Endodermal cell (in vitro differentiated cells): ENCODE measurements at places on chromosomes 4 and X. TPM values are rescaled to one million over a fixed set of nuclear protein-coding genes. Genes with fewer than 3 reads are reported as not detected.

The ANXA3 gene
- total RNA-seq, result 43.9 and 49.6 TPM in 2 replicates

The AKAP14 gene
- total RNA-seq, result not detected in 3 replicates

The AVPR2 gene
- total RNA-seq, result not detected in 3 replicates

The GAB1 gene
- total RNA-seq, result 28.3 and 28.8 TPM in 2 replicates

The FGB gene
- not detected in 2 replicates for total RNA-seq

The ZFYVE28 gene
- total RNA-seq, result 0.73 to 5.6 TPM (median 1.7 TPM) in 3 replicates

The SLC6A8 gene
- total RNA-seq, result 120 to 122 TPM (median 121 TPM) in 3 replicates

The RAI2 gene
- total RNA-seq, result 3.1 to 5.8 TPM (median 5.5 TPM) in 3 replicates

The NSUN7 gene
- 15.5 and 17.9 TPM in 2 replicates for total RNA-seq

The EMCN gene
- total RNA-seq, result not detected in 3 replicates

- peak; percentile 47 for DNase-seq
Measured at GRCh38 chrX:84047339-84047738, 140.7 kb downstream of the RPS6KA6 start.

- no peak for DNase-seq
Measured at GRCh38 chr4:3802571-3803474, 36.6 kb downstream of the ADRA2C start.

DNA sequence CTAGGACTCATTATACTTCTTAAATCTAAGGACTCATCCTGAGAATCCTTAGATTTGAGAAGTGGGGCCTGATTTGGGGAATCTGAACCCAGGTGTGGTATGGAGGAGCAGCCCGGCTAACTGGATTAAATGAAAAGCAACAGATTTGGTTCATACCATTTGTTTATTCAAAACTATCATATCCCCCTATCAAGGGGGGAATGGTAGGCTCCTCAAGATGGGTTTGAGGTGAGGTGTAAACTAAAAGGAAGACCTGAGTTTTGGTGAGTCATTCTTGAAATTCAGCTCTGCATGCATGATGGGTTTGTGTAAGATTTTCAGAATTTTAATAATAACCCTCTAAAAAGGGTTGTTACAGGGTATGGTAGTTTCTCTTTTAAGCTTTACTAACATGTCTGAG, 53.4 kb downstream of the CASP6 start:
- DNase-seq, result no peak

- DNase-seq, result no peak
Measured at GRCh38 chrX:133850399-133850798, 135.0 kb downstream of the GPC3 start.

DNA sequence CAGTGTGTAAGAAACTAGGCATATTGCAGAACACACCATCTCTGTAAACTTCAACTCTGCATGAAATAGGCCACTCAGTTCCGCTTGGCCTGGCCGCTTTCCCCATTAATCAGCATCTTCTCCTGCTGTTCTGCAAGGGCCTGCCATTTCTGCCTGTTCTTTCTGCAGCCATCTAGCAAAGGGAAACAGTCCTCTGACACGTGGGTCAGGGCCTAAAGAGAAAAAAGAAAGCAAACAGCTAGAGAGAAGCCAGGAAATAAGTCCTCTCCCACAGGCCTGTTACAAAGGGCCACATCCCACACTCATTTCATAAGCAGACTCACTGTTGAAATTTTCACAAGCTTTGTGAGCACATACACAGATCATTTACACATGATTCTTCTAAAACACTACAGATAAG, 130.1 kb downstream of the PDE5A start:
- DNase-seq, result peak; percentile 45

GRCh38 chr4:94744850-94745249, 12.9 kb upstream of the BMPR1B start:
- DNase-seq, result no peak

DNA sequence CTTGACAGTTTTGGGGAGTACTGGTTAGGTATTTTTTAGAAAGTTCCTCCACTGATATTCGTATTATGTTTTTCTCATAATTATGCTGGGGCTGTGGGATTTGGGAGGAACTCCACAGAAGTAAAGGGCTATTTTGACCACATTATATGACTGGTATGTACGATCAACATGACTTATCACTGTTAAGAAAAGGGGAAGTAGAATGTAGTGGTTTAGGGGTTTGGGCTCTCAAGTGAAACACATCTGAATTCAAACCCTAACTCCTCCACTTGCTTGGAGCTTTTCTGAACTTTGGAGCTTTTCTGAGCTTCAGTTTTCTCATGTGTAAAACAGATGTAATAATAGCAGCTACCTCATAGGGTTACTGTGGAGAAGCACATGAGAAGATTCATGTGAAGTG, 96.4 kb upstream of the C1GALT1C1 start:
- no peak for DNase-seq

- DNase-seq, result no peak
Measured at GRCh38 chrX:119186763-119187162, 49.3 kb upstream of the PGRMC1 start.

- no peak for DNase-seq
Measured at GRCh38 chr4:24094726-24095125, 204.9 kb upstream of the PPARGC1A start.

DNA sequence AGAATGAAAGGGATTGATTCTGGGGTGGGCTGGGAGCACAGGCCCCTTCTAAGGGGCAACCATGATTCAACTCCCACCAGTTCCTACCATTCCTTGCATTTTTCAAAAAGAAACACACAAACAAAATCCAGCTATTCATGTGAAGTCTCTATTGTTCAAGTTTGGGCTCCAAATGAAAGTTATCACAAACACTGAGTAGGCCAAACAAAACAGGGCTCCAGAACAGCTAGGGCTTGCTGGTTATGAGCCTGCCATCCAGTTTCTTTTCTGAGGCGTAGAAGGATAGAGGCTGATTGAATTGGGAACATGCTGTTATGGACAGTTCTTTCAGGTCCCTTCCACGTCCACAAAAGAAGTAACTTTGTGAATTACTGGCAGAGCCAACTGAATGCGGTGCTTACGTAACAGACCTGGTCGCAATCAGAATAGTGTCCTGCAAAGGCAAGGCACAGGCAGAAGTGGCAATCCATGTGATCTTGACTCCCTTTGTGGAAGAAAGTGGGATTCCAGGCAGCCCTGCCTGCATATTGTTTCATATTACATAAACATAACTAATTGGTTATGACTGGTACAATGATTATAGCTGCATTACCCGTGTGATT, 244.5 kb downstream of the SCFD2 start:
- DNase-seq, result no peak

DNA sequence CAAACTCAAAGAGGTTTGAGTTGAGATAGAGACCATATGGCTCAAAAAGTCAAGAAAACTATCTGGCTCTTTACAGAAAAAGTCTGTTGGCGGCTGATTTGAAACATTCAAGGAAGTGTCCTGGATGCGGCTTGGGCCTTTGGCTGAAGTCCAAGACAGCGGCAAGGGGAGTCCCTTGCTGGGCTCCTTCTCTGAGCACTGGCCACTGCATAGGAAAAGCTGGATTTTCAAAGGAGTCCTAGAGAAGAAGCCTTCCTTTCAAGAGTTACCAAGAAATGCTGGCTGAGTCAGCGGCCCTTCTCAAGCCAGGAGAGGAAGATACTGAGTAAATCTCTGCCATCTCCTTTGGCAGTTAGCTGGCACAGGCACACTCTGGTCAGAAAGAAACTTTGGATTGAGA, 12.1 kb downstream of the APLN start:
- DNase-seq, result no peak

DNA sequence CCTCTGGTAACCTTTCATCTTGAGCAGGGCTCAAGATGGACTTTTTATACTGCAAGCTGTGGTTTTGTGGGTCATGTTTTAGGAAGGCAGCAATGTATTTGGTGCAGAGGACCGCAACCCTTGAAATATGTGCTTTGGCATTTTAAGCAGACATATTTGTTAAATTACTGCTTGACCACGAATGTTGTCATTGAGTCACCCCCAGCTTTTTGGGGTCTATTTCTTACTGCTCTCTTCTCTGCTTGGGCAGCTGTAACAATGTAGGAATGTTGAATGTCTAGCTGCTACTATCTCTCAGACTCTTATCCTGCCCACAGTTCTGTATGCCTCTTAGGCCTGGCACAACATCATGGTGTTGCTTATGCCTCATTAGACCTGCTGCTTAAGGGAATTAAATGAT, 6.0 kb downstream of the RBPJ start:
- DNase-seq, result no peak

DNA sequence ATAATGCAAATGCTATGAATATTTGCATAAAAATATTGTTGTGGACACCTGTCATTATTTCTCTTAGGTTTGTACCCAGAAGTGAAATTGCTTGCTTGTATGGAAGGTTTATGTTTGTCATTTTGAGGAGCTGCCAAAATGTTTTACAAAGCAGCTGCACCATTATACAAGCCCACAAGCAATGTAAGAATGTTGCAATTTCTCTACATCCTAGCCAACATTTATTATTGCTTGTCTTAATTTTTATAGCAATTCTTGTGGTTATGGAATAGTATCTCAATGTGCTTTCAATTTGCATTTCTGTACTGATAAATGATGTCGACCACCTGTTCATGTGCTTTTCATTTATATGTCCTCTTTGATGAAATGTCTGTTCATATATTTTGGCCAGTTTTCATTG, 18.7 kb upstream of the RBMX start:
- DNase-seq, result no peak

GRCh38 chr4:40197879-40198689, 1.3 kb downstream of the RHOH start:
- no peak for DNase-seq

DNA sequence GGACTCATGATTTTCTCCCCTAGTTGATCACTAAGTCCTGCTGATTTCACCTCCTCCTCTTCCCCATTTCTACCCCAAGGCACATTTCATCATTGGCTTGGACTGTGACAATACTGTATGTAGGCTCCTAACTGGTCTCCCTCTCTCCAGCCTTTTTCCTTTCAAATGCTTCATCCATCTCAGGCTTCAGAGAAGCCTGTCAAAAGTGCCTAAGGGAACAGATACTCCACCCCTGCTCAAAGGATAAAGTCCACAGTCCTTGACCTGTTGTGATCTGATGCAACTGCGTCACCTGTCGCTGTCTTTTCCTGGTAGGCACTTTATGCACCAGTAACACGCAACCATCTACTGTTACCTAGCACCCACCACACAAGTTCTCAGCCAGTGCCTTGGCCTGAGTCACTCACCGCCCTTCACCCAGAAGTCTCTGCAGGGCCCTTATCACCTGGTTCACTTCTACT, 12.8 kb downstream of the SCARB2 start:
- DNase-seq, result no peak

GRCh38 chrX:153967536-153968224, 3.9 kb downstream of the HCFC1 start:
- DNase-seq, result no peak

DNA sequence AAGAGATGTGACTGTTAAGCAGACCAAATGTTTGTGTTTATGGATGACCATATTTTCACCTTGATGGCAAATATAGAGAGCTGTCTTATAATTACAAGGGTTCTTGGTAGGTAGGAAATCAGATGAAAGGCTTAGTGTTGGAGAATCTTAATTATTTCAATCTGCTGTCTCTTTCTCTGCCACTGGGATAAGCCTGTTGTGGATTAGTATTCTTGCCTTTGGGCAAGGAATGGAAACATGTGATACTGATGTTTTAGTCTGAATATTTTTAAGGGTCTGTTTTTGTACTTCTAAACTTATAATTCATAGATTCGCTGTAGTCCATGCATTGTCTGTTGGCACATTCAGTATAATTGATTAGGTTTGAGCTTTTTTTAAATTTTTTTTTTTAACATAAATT, 23.7 kb upstream of the NUDT6 start:
- no peak for DNase-seq

- no peak for DNase-seq
Measured at GRCh38 chr4:148286012-148286411, 156.2 kb downstream of the NR3C2 start.

DNA sequence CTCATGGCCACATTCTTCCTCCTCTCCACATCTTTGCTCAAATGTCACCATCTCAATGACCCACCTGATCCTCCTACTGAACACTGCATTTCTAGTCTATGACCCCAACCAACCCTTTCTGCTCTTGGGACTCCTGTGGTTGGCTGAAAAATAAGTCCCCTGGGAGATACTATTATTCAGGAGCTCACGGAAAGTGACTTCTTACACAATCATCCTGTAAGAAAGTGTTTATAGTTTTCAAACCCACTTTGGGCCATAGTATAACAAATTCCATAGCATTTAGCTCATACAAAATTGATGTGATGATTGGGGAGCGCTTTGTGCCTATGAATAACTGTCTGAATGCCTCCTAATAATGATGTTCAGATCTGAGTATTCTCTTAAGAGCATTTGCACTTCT, 161.4 kb upstream of the HS3ST1 start:
- no peak for DNase-seq

DNA sequence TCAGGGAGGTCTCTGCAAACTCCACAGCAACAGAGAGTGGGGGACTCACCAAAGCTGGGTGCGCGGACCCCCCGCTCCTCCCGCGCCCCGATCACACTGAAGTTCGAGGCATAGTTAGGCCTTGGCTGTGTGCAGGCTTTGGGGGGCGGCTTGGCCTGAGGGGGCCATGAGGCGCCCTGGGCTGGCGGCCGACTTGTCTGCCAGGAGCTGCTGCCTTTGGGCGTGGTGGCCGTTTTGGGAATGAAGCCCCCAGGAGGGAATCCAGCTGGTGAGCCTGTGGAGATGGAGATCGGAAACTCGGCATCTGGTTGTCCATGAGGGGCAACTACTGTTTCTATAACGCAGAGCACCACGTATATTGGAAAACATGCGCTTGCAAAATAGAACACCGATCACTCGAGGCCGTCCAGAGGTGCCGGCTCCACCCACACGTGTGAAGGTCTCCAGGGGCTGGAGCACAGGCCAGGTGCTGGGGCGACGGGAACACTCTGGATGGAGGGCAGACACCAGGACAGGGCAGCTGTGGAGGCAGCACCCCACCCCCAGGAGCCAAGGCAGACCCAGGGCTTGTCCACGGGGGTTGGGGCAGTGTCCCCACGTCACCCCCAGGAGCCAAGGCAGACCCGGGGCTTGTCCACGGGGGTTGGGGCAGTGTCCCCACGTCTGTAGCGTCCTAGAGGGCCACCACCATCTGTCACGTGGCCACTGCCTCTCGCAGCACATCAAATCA, 25.9 kb upstream of the CPLX1 start:
- DNase-seq, result no peak

DNA sequence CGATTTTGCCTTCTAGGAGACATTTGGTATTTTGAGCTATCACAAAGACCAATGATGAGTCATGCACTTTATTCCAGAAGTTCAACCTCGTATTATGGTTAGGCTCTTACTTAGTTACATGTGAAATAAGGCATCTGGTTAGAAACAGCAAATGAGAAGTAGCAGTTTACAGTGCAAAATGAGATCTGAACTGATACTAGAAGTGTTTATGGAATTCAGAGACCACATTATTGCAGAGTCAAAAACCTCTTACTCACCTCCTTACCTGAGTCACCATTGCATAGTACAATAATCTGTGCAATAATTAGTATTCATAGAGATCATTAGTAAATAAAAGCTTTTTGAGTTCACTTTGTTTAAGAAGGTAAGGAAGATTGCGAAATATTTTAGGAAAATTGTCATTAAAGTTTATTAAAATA, 38.7 kb downstream of the SEC24B start:
- no peak for DNase-seq

GRCh38 chrX:1554469-1555210, 17.7 kb upstream of the P2RY8 start:
- DNase-seq, result no peak

DNA sequence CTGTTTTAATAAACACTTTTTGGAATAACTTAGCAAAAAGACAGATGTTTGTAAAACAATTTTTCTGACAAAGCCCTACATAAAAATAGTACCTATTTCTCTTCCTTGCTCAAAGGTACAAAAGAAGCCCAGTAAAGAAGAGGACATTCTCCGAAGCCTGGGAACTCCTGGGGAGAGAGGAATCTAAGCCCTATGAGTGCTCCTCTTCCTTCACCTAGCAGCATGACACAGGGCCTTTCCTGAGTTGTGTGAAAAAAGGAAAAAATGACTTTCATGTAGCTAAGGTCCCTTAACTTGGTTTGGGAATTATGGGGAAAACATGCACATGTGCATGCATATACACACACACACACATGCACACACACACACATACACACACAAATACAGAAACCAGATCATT, 586.9 kb downstream of the TMA16 start:
- no peak for DNase-seq
